ENCODE measurements at places on chromosomes 7 and 10.

DNA sequence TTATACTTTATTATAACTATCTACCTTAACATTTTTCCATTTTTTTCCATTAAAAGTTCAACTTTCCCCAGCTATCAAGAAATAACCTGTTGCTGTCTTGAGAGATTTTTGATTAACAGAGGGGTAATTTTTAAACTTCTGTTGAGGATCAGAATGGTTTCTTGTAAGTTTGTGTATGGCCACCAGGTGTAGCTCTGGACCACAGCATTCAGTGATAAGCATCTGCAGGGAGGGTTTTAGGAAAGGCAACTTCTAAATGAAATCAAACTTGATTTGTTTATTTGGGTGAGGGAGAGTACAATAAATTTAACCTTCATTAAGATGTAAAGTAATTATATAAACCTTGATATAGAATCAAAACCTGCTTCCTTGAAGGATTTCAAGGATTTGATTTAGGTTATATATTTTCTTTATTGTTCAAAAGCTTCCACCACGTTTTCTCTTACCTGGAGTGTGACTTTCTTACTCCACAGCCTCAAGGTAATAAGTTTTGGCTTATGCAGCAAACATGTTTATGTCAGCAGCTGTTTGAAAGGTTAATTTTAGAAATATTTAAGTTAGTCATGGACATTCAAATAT is 153.3 kb downstream of the STK31 start:
- peak; percentile 4 for DNase-seq

DNA sequence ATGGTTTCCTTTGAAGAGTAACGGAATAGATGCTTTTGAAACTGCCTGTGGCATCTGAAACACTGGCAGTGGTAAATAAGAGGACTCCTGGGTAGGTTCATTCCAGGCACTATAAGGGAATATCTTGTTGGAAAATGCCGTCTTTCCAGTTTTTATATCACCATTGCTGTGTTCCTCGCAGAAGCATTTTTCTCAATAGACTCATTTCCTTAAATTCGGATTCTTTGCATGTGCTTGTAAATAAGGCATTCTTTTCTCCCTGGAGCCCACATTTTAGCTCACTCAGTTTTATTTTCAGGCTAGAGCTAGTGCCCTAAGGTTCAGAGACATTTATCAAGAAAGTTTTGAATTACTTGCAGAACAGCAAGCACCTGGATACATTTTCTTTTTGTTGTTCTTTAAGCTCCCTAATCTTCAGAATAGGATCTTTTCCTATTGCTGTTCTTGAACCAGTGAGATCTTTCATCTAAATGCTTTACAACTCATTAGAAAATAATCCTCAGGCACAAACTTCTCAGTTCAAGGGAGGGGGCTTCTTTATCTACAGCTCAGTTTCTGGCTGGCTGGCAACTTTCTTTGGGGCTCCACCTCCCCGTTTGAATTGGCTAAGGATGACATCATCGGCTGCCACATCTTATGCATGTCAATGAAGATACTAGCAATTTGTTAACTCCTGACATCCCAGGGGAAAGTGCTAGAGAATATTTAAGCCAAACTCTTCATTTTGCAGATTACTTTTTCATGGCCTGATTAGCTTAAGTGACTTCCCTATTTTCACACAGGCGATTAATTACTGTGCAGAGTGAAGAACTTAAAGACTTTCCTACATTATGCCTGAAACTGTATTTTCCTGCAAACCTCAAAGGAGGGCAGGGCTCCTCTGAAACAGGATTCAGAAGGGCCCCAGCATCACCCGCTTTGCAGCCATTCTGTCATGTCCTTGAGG is 133.7 kb upstream of the RSU1 start:
- no peak for DNase-seq

DNA sequence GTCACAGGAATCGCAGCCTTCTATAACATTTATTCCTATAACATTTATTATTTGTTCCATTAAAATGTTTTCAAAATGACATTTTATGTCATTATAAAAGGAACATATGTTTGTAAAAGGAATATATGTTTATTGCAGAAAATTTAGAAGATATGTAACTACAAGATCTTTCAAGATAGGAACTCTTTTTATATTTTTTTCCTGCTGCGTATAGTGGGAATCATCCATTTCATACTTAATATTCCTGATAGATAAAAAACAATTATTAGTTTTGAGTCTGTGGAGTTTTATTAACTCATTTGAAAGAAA is 55.6 kb downstream of the CCNY start:
- DNase-seq, result no peak

DNA sequence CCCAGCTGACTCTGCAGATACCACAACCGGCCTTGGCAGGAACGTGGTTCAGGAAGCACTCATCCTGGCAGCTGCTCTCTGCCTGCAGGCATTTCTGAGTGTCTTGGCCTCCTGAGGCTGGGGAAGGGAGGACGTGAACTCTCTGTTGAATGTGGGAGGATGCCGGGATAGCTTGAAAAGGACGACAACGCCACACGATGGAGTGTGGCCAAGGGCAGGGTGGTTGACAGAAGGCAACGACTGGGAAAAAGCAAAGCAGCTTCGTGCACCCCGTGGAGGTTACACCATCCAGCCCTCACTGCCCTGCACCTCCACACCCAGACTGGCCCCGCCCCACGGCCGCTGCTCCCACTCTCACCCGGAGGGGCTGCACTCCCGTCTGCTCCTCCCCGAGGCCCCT is 466.1 kb upstream of the FOXK1 start:
- DNase-seq, result no peak

DNA sequence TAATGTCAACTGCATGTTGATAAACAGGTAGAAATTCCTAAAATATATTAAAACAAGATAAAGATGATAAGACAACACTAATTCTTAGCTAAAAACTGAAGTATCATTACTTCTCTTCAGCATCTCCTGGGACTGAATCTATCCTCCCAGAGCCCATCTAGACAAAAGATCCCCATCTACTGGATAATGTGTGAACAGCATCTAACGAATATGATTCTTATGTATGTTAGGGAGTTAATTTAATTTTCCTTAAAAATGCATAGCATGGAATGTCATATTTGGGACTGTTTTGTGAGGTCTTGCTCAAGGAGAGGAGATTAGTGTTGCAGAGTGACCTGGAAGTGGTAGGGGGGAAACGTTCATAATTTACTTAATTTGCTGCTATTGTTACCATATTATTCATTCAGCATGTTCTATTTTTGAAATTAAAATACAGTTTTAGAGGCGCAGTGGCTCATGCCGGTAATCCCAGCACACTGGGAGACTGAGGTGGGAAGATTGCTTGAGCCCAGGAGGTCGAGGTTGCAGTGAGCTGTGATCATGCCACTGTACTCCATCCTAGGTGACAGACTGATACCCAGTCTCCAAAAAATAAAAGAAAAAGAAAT is 305.1 kb upstream of the CSTF2T start:
- peak; percentile 3 for DNase-seq

DNA sequence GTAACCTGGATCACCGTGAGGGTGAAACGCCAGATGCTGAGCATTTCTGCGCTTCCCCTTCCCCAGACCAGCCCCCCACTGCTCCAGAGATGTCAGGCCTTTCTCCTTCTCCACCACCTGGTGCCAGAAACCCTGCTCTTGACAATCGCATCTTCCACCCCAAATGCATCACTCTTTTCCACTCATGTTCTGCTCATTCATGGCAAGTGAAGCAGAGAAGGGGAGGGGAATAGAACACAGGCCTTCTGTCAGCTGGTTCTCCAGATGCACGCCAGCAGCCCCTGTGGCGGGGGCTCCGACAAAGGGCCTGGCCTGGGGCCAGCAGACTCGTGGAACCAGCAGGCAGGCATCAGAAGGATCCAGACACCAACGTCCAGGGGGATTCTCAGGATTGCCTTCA is 68.5 kb upstream of the SVIL start:
- no peak for DNase-seq
